ENCODE measurements at places on chromosomes 6 and 20.
A peak's percentile ranks its signal among the peaks of the same experiment; 100 is the strongest.

- DNase-seq: no peak
These were observed 336.4 kb upstream of the HSF2 start for GRCh38 chr6:122063076-122063475.

DNA sequence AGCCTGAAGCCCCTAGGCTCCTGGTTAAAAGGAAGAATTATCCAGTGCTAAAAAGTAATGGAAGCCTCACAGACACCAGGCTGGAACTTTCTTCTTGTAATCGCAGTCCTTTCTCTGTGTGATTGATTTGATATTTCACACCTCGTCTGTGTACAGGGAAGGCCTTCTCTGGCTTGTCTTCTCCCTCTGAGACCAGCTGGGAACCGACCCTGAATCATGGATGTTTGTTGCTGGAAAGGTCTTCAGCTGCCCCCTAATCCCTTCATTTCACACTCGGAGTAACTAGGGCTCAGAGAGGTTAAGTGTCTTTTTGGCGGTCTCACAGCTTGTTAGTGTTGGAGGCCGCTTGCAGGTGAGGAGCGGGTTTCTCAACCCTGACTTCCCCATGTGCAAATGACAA, 500.2 kb upstream of the CDH4 start:
- no peak for DNase-seq

DNA sequence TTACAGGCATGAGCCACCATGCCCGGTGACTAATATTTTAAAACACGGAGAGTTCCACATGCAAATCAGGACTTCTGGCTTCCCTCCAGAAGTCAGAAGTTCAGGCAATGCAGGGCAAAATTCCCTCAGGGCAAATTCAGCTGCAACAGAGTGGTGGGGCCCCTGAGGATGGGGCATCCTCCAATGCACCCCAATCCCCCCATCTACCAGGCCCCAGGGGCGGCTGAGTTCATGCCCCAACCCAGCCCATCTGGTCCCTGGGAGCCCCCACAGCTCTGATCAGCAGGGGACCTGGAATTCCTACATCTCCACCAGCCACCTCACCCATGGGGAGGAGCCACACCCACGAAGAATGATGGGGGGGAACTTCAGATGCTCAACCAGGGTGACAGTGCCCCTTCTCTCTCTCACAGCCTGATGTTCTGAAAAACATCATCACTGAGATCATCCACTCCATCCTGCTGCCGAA, 22.6 kb downstream of the BPIFB1 start:
- DNase-seq: no peak

GRCh38 chr6:46638650-46639049, 14.0 kb downstream of the CYP39A1 start:
- no peak for DNase-seq

GRCh38 chr6:148835920-148836441, 89.2 kb downstream of the UST start:
- DNase-seq: no peak

GRCh38 chr20:63427206-63427605, 45.2 kb downstream of the KCNQ2 start:
- DNase-seq: no peak

DNA sequence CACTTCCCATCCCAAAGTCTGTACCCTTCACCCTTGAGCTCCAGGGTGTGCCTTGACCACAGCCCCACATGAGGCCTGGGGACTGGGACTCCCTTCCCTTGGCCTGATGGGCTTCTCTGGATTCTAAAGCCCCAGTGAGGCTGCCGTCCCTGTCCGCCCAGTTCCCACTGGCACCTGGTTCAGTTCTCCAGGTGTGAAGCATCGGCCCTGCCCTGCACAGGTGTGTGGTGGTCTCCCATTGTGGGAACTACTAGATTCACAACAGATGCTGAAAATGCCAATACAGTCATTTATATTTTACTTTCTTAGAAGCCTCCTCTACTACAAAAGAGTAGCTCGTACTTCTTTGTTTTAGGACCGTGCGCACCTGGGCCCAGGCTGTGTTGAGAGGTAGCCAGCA, 72.8 kb downstream of the TTLL2 start:
- no peak for DNase-seq

- no peak for DNase-seq
These were observed 211.8 kb downstream of the CDKAL1 start for GRCh38 chr6:20746024-20746423.

DNA sequence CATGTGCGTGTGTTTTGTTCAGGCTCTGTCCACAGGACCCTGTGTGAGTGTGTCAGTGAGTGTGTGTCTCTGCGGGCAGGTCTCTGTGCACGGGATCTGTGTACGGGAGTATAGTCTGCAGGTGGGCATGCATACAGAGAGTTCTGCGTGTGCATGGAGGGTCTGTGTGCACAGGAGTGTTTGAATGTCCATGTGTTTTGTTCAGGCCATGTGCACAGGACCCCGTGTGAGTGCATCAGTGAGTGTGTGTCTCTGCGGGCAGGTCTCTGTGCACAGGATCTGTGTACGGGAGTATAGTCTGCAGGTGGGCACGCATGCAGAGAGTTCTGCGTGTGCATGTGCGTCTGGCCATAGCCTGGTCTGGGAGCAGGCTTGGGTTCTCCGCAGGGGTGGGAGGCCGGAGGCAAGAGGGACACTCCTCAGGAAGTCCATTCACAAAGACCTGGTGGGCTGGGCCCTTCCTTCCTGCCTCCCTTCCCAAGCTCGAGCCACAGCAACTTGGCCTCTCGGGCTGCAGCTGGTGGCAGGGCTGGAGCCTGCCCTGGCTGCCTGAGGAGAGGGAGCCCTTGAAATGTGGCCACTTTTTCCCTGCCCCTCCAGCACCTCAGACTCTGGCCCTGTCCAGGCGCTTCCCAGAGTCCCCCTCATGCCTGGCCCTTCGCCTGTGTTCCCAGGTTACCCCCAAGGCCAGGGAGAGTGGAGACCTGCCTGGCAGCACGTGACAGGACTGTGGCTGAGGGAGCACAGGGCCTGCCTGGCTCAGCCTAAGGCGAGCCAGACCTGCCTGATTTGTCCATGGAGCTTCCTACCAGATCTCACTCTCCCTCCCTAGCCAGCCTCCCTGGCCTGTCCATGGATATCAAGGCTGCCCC, 6.8 kb downstream of the HSPA12B start:
- DNase-seq: peak; percentile 54
